ENCODE measurements at places on chromosomes 13 and 19.

GRCh38 chr19:33393286-33394005, 19.9 kb downstream of the CEBPG start:
- no peak for DNase-seq

GRCh38 chr13:67493835-67494234, 263.7 kb upstream of the PCDH9 start:
- DNase-seq, result no peak

- no peak for DNase-seq
Measured at GRCh38 chr13:91141543-91142061, 205.9 kb upstream of the MIR17HG start.

- DNase-seq, result no peak
Measured at GRCh38 chr13:42575938-42576337, 2.0 kb downstream of the TNFSF11 start.

- DNase-seq, result no peak
Measured at GRCh38 chr19:11539495-11540365, 1.1 kb downstream of the CNN1 start.

- DNase-seq, result no peak
Measured at GRCh38 chr13:75220861-75221260, 261.1 kb downstream of the TBC1D4 start.

DNA sequence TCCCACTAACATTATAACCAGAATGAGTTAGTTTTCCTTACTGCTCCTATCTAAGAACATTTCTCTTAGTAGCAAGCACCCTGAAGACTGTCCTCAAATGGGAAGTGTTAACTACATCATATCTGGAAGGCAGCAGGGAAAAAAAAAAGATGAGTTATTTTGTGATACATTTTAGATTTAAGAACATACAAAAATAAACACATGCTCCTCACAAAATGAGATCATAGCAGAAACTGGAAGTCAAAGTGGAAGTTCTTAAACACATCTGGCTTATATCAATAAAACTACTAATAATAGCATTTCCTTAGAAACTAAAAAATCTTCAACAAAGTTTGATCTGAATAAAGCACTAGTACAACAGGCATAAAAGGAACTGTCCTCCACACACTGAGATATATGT, 70.4 kb downstream of the SLITRK6 start:
- no peak for DNase-seq

DNA sequence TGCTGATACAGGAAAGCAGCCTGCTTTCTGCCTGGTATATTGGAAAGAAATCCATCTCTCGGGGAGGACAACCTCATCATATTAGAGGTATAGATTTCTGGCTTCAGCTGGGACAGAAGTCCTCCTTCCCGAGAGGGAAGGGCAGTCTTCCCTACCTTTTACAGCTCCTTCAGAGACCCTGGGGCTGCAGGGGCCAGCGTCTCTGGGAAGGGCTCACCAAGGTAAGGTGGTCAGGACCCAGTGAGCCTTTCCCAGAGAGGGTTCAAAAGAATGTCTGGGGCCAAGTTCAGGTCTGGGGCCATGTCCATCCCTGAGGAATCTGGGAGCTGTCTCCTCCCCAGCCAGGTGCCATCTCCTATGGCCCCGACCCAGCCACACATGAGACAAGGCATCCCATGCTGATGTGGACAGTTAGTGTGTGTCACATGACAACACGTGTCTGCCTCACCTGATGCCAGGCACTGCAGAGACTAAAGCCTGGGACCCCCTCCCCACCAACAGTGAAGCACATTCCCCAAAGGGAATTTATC, 136.4 kb downstream of the URI1 start:
- no peak for DNase-seq

DNA sequence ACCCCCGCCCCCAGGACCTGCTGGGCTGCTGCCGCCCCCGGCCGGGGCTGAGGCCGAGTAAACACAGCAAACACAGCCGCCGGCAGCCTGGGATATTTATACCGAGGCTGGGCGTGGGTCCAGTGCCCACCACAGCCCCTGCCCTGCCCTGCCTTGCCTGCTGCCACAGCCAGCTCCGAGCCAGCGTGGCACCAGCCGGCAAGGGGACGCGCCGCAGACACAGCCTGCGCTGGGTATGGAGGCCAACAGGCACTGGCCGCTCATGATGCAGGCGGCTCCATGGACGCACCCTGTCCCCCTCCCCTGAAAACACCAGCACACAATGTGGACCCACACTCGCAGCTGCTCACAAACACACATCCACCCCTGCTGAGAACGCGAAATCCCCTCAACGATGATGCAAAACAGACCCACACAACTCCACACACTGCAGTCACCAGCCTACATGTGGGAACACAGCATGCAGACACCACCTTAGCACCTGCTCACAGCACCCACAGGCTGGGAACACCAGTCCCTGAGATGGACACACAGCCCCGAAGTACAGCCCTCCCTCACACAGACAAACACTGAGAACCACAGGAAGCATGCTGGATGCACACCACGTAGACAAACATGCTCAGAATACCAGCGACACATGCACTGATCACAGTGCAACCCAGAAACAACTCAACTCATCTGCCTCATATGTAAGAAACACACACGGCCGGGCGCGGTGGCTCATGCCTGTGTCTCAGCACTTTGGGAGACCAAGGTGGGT, 16.2 kb downstream of the CCDC97 start:
- DNase-seq, result peak; percentile 56

DNA sequence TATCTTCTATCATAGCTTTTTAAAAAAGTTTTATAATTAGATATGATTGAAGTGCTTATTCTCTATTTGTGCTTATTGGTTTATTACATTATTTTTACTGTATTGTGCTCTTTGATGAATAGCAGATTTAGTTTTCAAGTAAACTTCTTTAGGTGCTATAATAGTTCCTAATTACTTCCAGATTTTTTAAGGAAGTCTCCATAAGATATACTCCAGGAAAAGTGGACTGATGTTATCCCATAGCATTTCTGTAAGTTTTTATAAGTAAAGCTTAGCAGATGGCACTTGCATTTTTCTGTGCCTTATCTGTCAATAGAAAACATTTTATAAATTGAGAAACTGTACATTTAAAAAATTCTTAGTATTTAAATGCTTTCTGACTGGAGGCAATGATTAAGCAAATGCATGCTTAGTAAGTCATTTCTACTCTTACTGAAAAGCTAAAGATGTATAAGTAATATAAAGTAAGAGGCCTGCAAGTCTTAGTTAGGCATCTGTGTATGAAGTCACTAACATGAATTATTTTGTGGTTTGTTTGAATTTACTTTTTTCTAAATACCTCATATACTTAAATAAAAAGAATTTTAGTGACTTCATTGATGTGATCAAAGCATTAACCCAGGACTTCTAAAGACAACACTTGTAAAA, 182.8 kb downstream of the MAB21L1 start:
- no peak for DNase-seq

- DNase-seq, result no peak
Measured at GRCh38 chr19:56333506-56333905, 18.9 kb upstream of the ZSCAN5A start.

DNA sequence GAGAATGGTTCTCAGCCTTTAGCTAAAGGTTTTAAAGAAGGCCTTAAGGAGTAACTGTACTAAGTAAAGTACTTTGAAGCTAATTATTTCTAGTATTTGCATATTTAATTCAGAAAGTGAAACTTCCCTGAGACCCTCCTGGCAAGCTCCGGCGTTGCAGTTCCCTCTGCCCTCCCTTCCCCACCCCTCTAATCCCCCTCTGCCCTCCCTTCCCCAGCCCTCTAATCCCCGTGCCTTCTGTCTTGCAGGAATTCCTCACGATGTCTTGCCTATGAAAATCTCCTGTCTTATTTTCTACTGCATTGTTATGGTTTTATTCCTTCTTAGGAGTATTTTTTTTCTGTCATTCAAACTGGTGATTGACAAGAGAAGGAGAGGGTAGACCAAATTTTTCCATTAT, 236.9 kb downstream of the COL4A1 start:
- DNase-seq, result no peak

DNA sequence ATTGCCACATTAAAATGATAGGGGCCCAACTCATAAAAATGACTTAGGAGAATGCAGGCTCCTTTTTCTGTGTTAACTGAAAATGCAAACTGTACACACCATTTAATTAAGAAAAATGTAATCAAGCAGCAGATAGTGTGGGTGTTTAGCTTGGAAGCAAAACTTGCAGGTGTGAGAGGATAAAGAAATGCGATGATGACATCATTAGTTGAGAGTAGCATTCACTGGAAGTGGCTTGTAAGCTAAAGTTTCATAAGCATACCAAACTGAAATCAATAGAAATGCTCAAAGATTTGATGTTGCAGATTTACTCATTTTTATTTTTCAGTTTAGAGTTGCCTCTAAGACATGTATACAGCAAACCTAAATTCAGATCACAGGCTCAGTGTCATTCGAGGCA, 86.6 kb downstream of the PRR20E start:
- no peak for DNase-seq

DNA sequence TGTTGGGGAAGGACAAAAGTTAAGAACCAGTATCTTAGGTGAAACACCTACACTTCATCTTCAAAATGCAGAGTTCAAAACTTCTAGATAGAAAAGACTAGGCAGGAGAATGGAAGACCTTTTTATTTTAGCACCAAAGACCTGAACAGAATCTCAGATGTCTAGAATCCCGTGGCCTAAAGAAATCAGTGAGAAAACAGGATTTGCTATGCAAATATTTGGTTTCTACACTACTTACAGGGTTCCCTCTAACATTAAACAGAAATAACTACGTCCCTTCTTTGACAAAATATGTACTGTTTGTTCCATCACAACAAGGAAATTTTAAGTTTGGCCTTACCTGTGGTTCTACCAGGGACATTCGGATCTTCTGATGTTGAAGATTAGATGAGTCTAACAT, 21.5 kb downstream of the DIS3 start:
- no peak for DNase-seq
